ENCODE measurements at places on chromosomes 6 and 20.

DNA sequence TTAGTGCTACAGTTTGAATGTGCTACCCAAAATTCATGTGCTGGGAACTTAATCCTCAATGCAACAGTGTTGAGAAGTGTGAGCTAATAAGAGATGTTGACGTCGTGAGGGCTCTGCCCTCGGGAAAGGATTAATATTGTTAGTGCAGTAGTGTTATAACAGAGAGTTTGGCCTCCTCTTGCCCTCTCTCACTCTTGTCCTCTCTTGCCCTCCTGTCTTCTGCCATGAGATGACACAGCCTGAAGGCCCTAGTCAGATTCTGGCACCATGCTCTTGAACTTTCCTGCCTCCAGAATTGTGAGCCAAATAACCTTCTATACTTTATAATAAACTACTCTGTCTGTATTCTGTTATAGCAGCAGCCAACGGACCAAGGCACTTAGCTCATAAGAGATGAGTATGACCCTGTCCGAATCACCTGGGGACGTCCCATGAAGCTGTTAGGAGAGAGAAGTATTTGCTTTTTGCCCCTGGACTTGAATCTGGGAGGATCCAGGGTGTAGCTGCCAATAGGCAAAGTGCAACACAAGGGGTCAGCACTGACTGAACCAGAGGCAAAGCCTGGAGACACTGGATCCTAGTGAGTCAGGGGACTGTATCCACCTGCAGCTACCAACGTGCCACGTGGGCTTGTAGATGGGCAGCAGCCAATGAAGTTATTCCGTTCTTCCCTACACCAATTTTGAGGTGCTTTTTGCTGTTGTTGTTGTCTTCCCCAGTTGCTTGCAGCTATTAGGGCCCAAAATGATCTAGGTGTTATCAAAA is 233.7 kb downstream of the THBS2 start:
- DNase-seq, result no peak

GRCh38 chr6:149990661-149991471 is 27.1 kb downstream of the ULBP1 start:
- DNase-seq, result no peak

GRCh38 chr6:98463038-98464000 is 371.1 kb upstream of the POU3F2 start:
- no peak for DNase-seq

DNA sequence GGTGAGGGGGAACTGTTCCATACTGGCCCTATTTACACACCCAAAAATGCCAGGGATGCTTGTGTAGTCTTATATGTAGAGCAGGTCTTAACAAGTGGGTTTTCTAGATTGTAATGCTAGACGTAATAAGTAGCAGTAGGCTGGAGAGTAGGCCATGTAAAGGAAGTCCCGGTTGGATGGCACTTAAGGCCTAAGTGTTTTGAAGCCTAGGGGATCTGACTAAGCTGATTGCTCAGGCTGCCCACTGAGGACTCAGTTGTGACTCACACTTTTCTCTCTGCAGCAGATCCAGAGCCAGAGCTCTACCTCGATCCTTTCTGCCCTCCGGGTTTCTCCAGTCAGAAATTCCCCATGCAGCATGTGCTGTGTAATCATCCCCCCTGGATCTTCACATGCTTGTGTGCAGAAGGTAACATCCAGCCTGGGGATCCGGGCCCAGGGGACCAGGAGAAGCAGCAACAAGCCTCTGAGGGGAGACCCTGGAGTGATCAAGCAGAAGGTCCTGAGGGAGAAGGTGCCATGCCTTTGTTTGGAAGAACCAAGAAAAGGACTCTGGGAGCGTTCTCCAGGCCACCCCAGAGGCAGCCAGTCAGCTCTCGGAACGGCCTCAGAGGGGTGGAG is 26.6 kb downstream of the ZNF133 start:
- no peak for DNase-seq

DNA sequence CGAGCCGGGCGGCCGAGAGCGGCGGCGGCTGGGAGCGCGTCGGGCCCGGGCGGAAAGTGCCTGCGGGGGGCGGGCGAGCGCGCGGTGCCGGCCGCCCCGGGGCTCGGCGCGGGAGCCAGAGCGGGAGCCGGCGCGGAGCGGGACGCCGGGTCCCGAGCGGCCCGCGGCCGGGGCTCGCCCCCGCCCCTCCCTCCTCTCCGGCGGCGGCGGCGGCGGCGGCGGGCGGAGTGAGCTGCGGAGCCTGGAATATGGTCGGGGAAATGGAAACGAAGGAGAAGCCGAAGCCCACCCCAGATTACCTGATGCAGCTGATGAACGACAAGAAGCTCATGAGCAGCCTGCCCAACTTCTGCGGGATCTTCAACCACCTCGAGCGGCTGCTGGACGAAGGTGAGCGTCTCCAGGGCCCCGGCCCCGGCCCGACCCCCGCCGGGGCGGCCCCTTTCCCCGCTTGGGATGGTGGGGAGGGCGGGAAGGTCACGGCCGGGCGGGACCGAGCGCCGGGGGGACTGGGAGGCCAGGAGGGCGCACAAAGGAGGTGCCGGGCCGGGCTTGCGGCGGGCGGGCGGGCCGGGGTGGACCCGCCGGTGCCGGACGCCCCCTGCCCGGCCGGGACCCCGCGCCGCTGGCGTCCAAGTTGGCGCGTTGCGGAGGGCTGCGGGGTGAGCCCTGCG is 565 bp downstream of the QKI start:
- peak; percentile 35 for DNase-seq

- DNase-seq, result no peak
Observed at GRCh38 chr6:43942011-43942442, 172.0 kb downstream of the VEGFA start.

- peak; percentile 84 for DNase-seq
Observed at GRCh38 chr20:35663516-35664465, 909 bp downstream of the CPNE1 start.

- no peak for DNase-seq
Observed at GRCh38 chr6:130997061-130997753, 65.8 kb downstream of the EPB41L2 start.

- DNase-seq, result no peak
Observed at GRCh38 chr20:50339466-50339901, 148.9 kb downstream of the CEBPB start.

DNA sequence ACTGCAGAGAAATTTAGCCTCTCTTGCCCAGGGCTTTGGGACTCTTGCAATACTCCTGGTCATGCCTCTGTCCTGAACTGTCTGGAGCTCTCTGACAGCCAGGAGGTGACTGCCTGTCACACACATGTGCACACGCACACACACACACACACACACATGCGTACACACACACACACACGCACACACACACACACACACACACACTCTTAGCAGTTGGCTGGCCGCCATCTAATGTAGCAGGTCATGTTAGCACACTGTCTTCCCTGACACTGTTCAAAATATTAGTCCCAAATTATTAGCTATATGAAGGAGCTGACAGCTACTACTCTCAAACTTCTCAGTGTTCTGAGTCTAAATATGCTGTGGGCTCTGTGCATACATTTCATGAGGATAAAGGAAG is 60.9 kb downstream of the IPCEF1 start:
- no peak for DNase-seq
